ENCODE measurements at places on chromosomes 11 and 22.

DNA sequence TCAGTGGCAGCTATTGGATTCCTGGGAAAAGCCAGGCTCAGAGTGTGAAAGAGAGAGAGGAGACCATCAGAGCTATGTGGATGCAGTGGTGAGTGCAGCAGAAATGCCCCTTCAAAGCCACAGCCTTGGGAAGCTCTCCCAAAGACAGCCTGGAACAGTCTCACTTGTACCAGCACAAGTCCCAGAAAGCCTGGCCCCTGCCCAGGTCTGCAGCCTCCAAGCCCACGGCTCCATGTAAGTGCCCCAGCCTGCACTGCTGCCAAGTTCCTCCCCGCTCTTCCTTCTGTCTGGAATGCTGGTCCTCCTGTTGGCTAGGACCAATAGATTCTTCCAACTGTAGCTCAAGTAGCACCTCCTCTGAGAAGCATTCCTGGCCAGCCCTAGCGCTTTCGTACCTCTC lies 539.7 kb downstream of the MIAT start:
- DNase-seq: peak; percentile 88

DNA sequence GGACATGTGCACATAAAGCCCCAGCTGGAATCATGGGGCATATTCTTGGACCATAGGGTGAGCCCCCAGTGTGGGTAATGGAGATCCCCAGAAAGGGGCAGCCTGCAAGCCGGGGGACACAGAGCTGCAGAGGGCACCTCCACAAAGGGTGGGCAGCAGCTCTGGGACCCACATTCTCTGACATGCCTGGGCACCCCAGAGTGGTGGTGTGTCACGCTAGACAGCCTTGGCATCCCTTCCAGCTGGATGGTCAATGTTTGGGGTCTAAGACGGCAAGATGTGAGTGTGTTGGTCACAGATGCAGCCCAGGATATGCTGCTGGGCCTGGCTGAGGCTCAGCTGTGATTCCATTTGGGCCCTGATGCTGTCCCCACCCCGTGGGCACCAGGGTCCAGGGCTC lies 9.7 kb downstream of the ADORA2A start:
- DNase-seq: no peak

- no peak for DNase-seq
Observed at GRCh38 chr11:93289782-93290463, 40.6 kb upstream of the DEUP1 start.

DNA sequence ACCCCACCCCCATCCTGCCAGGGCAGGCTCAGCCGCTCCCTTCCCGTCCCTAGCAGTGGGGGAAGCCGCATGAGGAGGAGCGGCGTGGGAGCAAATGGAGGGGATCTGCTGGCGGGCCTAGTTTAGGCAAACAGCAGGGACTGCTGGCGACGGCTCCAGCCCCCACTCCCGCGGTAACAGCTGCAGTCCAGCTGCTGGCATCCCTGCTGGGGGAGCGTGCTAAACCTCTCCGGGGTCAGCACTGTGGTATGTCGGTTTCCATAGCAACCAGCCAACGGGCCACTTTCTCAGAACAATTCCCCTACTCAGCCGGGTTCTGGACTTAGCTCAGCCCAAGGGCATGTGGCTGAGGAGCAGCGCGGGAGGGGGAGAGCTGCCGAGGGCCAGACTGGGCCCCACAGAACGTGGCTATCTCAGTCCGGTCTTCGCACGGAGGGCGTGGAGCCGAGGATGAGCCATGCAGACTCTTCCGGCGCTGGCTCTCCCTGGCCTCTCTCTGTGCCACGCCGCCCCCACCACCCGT lies 98.8 kb downstream of the PKNOX2 start:
- no peak for DNase-seq

GRCh38 chr11:66970807-66971442 lies 4.2 kb upstream of the C11orf86 start:
- DNase-seq: no peak

DNA sequence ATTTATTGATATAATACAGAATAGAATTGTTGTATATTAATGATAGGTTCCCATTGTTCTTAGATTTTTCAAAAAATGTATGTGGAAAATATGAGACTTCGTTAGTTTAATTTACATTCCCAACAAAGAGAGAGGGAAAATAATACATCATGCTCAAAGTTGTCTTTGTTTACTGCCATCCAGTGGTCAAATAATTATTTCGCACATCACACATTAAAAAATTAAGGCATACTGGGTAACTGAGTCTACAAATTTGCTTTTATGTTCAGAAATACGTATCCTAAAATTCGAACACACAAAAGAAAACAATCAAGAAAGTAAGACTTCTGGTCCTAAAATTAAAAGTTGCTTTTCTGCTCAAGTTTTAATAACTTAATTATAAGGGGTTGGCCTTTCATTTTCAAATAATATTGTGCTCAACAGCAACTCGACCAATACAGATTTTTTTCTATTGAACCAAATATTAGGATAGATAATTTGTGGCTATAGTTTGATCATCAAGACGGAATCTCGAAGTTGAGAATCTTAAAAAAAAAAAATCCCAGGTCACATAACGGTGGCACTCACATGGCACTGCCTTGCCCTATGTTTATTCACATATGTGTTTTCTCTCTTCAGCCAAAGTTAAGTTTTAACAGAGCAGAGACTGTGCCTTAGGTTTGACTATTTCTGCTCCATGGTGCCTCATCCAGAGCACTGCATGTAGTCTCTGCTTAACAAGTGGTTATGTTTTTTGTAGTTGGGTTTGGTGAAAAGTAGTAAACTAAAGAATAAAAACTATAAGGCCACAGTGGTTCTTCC lies 12.3 kb downstream of the PDGFD start:
- no peak for DNase-seq

DNA sequence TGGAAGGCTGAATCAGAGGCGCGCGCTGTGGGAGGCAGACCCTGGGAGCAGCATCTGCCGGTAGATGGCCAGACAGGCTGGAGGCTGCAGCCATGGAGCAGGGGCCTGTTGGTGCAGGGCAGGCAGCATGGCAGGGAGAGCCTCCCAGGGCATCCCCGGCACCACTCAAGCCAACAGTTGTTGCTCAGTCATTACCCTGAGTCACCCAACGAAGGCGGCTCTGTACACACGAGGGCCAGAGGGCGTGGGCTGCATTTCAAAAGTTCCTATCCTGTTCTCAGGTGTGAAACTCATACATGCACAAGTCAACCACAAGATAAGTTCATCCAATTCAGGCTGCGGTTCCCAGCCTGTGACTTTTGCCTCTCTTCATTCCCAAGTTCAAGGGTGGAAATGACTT lies 2.6 kb downstream of the ANO1 start:
- no peak for DNase-seq

GRCh38 chr22:19271273-19271855 lies 20.2 kb downstream of the CLTCL1 start:
- DNase-seq: no peak

- no peak for DNase-seq
Observed at GRCh38 chr11:134481135-134481534, 69.1 kb upstream of the B3GAT1 start.

GRCh38 chr11:19614370-19614940 lies 98.2 kb upstream of the NAV2 start:
- DNase-seq: no peak

GRCh38 chr11:30852091-30852490 lies 265.9 kb upstream of the MPPED2 start:
- DNase-seq: no peak

Data from NCI-H2029 (cell line).